Epithelial cell of proximal tubule (primary cell): ENCODE measurements at places on chromosomes 3 and 15.

GRCh38 chr15:45449916-45450867 lies 71.8 kb upstream of the GATM start:
- DNase-seq = no peak

- no peak for DNase-seq
Observed at GRCh38 chr15:62390791-62391640, 225.9 kb upstream of the C2CD4B start.

GRCh38 chr3:142281474-142281873 lies 56.1 kb upstream of the GK5 start:
- DNase-seq = no peak

GRCh38 chr15:26242565-26243071 lies 379.5 kb upstream of the ATP10A start:
- no peak for DNase-seq

DNA sequence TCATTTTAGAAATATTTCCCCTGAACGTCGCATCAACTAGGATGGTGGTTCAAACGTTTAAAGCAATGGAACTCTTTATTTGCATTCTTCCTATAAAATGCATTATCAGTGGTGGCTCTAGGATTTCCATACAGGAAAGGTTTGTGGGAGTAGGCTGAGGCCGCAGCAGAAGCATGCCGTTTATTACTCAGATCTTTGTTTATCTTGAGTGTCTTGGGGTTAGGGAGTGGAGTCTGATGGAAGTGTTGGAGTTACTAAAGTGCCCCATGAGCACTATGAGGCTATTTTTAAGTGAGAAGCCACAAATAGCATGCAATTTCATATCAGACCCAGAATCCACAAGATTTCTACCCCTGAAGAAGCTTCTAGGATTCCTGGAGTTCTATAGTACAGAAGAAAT lies 26.2 kb downstream of the ATOSA start:
- no peak for DNase-seq

- DNase-seq = no peak
Observed at GRCh38 chr15:65981837-65982626, 112.7 kb downstream of the RAB11A start.

GRCh38 chr3:168424059-168424734 lies 328.5 kb upstream of the GOLIM4 start:
- DNase-seq = no peak

DNA sequence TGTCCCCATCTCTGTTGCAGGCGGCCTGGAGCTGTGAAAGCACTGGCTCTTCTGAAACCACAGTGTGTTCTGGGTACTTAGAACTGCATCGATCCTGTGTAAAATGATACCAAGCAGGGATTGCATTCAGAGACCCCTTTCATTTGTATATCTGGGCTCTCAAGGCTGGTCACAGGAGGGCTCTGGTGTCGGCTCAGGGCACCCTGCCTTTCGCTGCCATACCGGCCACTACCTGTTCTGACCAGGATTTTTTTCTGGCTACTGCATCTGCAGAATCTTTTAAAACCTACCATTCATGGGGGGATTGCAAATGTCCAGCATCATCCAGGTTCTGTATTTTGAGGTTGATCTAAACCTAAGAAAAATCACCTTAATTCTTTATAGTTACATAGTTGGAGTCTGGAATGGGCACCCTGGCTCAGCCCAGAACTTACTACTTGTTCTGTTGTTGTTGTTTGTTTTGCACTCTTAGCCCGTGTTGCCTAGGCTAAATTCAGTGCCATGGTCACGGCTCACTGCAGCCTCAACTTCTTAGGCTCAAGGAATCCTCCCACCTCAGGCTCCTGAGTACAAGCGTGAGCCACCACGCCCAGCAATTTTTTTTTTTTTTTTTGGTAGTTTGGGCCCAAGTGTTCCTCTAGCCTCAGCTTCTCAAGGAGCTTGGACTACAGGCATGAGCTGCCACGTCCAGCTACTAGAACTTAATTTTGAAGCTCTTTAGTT lies 52.7 kb downstream of the TRIM71 start:
- DNase-seq = no peak

- no peak for DNase-seq
Observed at GRCh38 chr15:72778796-72779195, 4.8 kb downstream of the ADPGK start.

DNA sequence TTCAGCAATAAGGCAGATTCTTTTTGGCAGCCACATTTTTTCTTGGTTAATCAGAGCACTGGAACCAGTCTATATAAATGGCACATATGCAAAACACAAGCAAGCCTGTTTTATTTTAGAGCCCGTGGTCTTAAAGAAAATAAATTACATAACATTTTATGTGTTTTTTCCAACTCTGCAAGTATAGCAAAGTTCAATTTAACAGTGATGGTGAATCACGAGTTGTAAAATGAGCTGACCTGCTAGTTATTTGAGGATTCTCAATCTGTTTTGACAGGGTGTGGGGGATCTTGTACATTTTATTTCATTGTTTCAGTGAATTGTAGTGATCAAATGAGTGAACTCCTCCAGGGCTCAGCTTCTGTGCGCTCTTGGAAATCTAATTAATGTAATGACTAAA lies 2.7 kb downstream of the ARHGEF26 start:
- DNase-seq = no peak

DNA sequence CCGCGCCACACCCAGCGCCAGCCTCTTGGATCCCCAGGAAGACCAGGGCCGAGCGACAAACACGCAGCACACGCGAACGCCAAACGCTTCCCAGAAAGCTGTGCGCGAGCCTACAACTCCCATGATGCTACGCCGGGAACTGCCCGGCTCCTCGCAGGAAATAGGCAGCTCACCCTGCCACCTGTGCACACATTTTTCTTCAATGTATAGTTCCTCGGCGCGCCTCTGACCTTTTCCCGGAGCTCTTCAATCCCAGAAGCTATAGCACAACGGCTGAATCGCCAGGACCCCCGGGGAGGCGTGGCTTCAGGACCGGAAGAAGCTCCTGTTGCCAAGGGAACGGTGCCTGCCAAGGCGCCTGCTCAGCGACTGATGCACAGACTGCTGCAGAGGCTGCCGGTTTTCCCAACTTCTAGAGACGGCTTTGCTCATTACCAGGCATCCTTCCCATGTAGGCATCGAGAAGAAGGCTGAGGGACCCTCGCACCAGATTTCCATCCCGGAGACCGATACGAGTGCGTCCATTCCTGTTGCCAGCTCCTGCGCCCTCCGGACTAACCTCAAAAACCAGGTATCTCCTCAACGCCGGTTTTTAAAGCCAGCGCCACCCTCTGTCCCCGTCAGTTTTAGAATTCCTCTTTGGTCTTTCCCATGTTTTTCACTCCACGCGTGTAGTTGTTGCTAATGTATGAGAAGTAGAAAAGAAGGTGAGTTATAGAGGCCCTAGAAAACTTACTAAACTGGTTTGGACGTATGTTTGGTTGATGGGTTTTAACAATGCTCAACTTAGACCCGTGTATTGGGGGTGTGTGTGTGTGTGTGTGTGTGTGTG lies at the start of gene ARL6:
TSS of gene ARL6 (plus strand) at position 352 of the 832 bp plus-strand sequence. CDS start 3,350 bp downstream, outside the sequence.
- peak; percentile 42 for DNase-seq

- DNase-seq = no peak
Observed at GRCh38 chr15:45869034-45869668, 234.3 kb downstream of the SQOR start.
